Peyer's patch (tissue), 4 donors: ENCODE measurements at places on chromosomes 7 and 10. TPM values are rescaled to one million over a fixed set of nuclear protein-coding genes. Genes with fewer than 3 reads are reported as not detected.

COG5 gene
- 54.1 TPM for total RNA-seq

AKR1C8 gene
- total RNA-seq, result not detected

IFIT1 gene
- 7.5 TPM for total RNA-seq

C7orf57 gene
- total RNA-seq, result not detected

WDR86 gene
- 5.9 TPM for total RNA-seq

NRP1 gene
- 22.4 TPM for total RNA-seq

PRSS2 gene
- 226 TPM for total RNA-seq

PON3 gene
- 5.5 TPM for total RNA-seq

UMAD1 gene
- 15.2 TPM for total RNA-seq

NME8 gene
- 1.7 TPM for total RNA-seq

ZNF365 gene
- not detected for total RNA-seq

LANCL2 gene
- 16.9 TPM for total RNA-seq

ABCA13 gene
- 0.53 TPM for total RNA-seq

GJD4 gene
- total RNA-seq, result not detected

DRGX gene
- total RNA-seq, result not detected

CUBN gene
- 2.5 TPM for total RNA-seq
